ENCODE measurements at places on chromosomes 12 and 14. TPM values are rescaled to one million over a fixed set of nuclear protein-coding genes. Genes with fewer than 3 reads are reported as not detected.

DNA sequence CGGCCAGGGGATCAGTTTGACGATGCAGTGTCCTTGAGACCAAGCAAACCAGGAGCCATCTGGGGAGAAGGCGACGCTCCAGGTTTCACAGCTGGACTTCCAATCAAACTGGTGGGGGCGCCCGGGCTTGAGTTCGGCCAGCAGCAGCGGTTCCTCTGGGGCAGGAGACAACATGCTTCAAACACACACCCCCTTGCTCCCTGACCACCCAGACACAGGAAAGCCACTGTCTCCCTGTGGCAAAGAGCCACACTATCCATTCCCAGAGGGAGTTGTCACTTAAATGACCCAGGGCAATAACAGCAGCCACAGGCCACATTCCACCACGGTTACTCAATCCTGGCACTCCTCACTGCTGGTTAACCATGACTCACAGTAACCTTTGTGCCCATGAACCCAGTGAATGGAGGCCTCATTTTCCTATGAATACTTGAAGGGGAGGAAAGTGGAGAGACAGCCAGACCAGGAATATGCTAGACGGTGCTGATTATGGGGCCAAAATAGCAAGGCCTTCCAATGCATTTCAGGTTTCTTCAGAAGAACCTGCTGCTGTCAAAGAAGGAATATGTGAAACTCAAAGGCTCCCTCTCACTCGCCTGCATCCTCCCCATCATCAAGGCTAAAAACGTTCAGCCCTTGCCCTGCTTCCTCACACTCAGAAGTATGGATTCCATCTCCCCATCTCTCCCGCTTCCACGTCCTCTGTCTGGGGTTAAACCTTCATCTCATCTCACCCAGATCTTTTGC lies 8.5 kb downstream of the WSB2 start:
- no peaks in the 10 kb centered on the region for H3K27me3 ChIP-seq
- H3K36me3 ChIP-seq = peaks cover 30% of the 10 kb centered on the region
- no peak overlapping the region for H3K4me3 ChIP-seq
- H3K27ac ChIP-seq = peak overlapping the region; percentile 67
- H3K4me1 ChIP-seq = peaks cover 30% of the 10 kb centered on the region

DNA sequence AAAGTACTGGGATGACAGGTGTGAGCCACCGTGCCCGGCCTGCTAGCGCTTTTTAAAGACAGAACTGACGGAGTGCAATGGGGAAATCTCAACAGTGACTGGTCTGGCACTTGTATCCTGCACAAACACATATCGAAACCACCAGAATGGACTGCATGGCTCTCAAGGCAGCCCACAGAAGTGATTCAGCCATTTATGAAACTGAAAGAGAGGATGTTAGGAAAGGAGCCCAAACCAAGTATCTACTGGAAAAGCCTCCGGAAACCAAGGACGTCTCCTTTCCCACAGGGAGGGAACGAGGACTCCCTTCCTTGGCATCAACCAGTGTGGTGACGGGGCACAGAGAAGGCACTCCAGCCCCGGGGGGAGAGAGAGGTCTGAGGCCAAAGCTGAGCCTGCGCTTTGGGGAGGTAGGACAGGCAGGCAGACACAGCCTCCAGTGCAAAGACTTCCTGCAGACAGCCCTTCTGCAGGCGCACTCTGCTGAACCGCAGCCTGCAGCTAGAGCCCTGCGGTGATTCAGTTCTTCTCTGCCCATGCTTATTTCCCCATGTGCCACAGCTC lies 16.5 kb downstream of the SLC15A4 start:
- H3K27me3 ChIP-seq = no peaks in the 10 kb centered on the region
- H3K36me3 ChIP-seq = peaks cover 49% of the 10 kb centered on the region
- H3K27ac ChIP-seq = no peak overlapping the region
- H3K4me3 ChIP-seq = no peak overlapping the region
- no peak for DNase-seq

- no peak overlapping the region for H3K27ac ChIP-seq
- peak overlapping the region; percentile 59 for H3K4me3 ChIP-seq
- H3K4me1 ChIP-seq = peaks cover 9% of the 10 kb centered on the region
- peaks cover 80% of the 10 kb centered on the region for H3K27me3 ChIP-seq
- no peak for DNase-seq
- H3K36me3 ChIP-seq = peaks cover 2% of the 10 kb centered on the region
These were observed 165.1 kb downstream of the MON2 start for GRCh38 chr12:62631471-62632410.

- no peaks in the 10 kb centered on the region for H3K4me1 ChIP-seq
- no peak for DNase-seq
- H3K27ac ChIP-seq = no peak overlapping the region
- peaks cover 8% of the 10 kb centered on the region for H3K36me3 ChIP-seq
These were observed 88.0 kb downstream of the ANO6 start for GRCh38 chr12:45303945-45304344.

- peaks cover 11% of the 10 kb centered on the region for H3K27me3 ChIP-seq
- H3K36me3 ChIP-seq = no peaks in the 10 kb centered on the region
- H3K4me3 ChIP-seq = no peak overlapping the region
- H3K27ac ChIP-seq = no peak overlapping the region
- no peaks in the 10 kb centered on the region for H3K4me1 ChIP-seq
- DNase-seq = no peak
These were observed 5.4 kb downstream of the KCNH5 start for GRCh38 chr14:63039866-63040265.

GRCh38 chr14:45698462-45699134 lies 445.6 kb upstream of the MIS18BP1 start:
- no peaks in the 10 kb centered on the region for H3K27me3 ChIP-seq
- no peak for DNase-seq
- H3K4me1 ChIP-seq = no peaks in the 10 kb centered on the region
- H3K36me3 ChIP-seq = no peaks in the 10 kb centered on the region
- H3K4me3 ChIP-seq = no peak overlapping the region

The ZNF891 gene
- total RNA-seq = 2.0 TPM

DNA sequence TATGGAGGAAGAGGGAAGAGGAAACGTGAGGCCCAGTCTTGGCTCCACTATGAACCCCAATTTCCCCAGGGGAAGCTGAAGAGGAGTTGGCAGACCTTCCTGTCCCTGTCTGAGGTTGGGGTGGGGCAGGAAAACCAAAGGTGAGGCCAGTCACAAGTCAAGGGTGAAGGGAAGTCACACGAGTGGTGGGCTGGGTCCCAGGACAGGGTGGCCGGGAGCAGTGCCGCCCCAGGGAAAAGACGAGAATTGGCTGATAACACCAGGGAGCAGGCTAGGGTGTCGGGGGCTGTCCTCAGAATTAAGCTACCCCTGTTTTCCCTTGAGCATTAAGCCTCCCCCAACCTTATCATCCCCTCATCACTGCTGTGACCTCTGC lies 3.1 kb downstream of the VDR start:
- peak overlapping the region; percentile 26 for H3K27ac ChIP-seq
- H3K4me3 ChIP-seq = peak overlapping the region; percentile 29
- H3K36me3 ChIP-seq = peaks cover 25% of the 10 kb centered on the region
- H3K27me3 ChIP-seq = peaks cover 14% of the 10 kb centered on the region
- H3K4me1 ChIP-seq = peaks cover 70% of the 10 kb centered on the region

The PRKCH gene
- 304 TPM for total RNA-seq

GRCh38 chr14:76235628-76236027 lies 83.9 kb downstream of the GPATCH2L start:
- no peaks in the 10 kb centered on the region for H3K4me1 ChIP-seq
- no peaks in the 10 kb centered on the region for H3K27me3 ChIP-seq
- H3K4me3 ChIP-seq = no peak overlapping the region
- H3K36me3 ChIP-seq = no peaks in the 10 kb centered on the region

GRCh38 chr12:9773216-9773877 lies 12.6 kb upstream of the CD69 start:
- peak overlapping the region; percentile 48 for H3K4me3 ChIP-seq
- peaks cover 21% of the 10 kb centered on the region for H3K36me3 ChIP-seq
- peaks cover 73% of the 10 kb centered on the region for H3K4me1 ChIP-seq

DNA sequence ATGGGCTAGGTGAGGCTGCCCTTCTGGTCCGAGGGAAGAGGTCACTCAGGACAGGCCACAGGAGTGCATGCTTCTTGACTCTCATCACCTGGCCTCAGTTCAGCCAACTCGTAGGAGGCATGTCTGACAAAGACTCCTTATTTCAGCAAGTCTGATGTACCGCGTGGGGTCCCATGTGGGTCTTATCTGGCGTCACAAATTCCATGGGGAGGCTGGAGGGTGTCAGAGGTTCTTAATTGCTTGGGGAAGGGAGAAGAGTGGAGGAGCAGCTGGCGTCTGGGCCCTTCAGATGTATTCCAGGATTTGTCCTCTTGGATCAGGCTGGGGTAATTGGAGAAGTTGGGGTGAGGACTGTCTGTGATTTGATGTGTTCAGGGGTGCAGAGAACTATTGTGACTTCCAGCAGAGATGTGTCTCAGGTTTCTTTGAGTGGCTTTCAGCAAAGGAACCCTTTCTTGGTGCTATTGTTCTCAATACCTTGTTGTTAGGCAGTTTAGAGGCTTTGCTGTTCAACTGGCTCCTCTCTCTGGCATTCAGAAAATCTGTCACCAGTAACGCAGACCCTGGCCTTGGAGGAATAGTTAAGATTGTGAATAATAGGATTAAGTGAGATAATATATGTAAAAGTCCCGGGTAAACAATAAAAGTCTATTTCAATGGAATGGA lies 60.1 kb downstream of the SUSD6 start:
- H3K27ac ChIP-seq = peak overlapping the region; percentile 32
- H3K4me3 ChIP-seq = no peak overlapping the region
- no peak for DNase-seq

DNA sequence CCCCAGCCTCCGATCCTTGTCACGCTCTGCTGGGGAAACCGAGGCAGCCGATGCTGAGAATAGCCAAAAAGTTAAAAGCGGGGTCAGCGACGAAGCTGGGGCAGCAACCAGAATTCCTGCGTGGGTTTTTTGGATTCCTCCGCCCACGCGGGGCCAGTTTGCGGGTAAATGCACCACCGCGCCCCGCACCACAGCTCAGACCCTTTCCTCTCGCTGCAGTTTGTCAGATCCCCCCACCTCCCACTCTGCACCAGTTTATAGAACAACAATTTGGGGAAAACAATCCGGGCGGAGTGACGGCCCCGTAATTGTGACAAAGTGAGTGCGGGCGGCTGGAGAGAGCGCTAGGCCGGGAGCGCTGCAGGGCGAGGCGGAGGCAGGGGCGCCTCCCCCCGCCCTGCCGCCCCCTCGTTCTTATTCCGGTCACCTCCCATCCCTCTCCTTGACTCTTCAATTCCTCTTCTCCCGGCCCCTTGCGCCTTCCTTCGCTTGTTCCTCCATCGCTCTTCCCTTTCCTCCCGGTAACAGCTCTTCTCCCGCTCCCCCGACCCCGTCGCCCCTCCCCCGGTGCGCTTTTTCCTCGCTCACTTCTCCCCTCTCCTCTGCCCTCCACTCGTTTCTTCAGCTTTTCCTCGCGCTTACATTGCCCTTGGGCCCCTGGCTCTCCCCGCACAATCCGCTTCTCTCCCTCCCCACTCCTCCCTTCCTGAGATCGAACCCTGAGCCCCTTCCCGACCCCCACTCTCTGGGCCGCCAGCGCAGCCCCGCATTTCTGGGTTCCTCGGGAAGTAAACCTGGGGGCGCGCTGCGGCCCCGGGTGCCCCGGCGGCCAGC lies 646 bp upstream of the DNAJC22 start:
- peaks cover 31% of the 10 kb centered on the region for H3K4me1 ChIP-seq
- peaks cover 79% of the 10 kb centered on the region for H3K27me3 ChIP-seq
- H3K36me3 ChIP-seq = no peaks in the 10 kb centered on the region
- H3K4me3 ChIP-seq = peak overlapping the region; percentile 20
- DNase-seq = no peak

The CISTR gene
- not detected for total RNA-seq

- no peak for DNase-seq
- no peaks in the 10 kb centered on the region for H3K4me1 ChIP-seq
- H3K27ac ChIP-seq = no peak overlapping the region
- H3K4me3 ChIP-seq = no peak overlapping the region
- peaks cover 9% of the 10 kb centered on the region for H3K36me3 ChIP-seq
- H3K27me3 ChIP-seq = no peaks in the 10 kb centered on the region
These were observed 10.8 kb downstream of the PIGH start for GRCh38 chr14:67589204-67589770.

- H3K4me1 ChIP-seq = peaks cover 9% of the 10 kb centered on the region
- DNase-seq = no peak
- H3K4me3 ChIP-seq = no peak overlapping the region
- no peak overlapping the region for H3K27ac ChIP-seq
These were observed 13.7 kb upstream of the TCTN1 start for GRCh38 chr12:110600254-110600653.

The LRRK2 gene
- 0.23 TPM for total RNA-seq

DNA sequence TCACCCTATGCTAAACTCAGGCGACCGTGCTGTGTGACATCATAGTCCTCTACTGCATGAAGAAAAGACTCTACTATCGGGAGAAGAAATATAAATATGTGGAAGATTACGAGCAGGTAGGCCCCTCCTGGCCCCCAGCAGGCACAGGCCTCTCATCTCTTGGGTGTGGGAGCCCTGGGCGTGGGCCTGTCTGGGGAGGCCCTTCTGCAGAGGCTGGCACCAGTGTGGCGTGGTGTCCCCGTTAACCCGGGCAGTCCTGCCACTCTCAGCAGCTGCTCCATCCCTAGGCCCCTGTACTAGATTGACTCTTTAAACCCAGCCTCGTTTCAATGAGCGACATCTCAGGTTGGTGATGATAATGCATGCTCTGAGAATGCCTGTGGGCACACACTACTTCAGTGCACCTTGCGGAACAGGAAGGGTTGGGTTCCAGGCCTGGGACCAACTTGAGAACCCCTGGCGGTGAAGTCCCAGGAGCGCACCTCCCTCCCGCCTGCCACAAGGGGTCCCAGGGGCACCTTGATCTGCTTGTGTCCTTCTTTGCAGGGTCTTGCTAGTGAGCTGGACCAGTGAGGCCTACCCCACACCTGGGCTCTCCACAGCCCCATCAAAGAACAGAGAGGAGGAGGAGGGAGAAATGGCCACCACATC lies 23.2 kb downstream of the P2RX4 start:
- H3K4me1 ChIP-seq = peaks cover 20% of the 10 kb centered on the region
- H3K4me3 ChIP-seq = no peak overlapping the region
- H3K27me3 ChIP-seq = no peaks in the 10 kb centered on the region
- DNase-seq = no peak
- H3K36me3 ChIP-seq = peaks cover 46% of the 10 kb centered on the region
- H3K27ac ChIP-seq = peak overlapping the region; percentile 9

The PRDM4 gene
- total RNA-seq = 37.5 TPM

- H3K4me3 ChIP-seq = no peak overlapping the region
- H3K4me1 ChIP-seq = no peaks in the 10 kb centered on the region
These were observed 209.9 kb upstream of the IGF1 start for GRCh38 chr12:102690253-102690652.

DNA sequence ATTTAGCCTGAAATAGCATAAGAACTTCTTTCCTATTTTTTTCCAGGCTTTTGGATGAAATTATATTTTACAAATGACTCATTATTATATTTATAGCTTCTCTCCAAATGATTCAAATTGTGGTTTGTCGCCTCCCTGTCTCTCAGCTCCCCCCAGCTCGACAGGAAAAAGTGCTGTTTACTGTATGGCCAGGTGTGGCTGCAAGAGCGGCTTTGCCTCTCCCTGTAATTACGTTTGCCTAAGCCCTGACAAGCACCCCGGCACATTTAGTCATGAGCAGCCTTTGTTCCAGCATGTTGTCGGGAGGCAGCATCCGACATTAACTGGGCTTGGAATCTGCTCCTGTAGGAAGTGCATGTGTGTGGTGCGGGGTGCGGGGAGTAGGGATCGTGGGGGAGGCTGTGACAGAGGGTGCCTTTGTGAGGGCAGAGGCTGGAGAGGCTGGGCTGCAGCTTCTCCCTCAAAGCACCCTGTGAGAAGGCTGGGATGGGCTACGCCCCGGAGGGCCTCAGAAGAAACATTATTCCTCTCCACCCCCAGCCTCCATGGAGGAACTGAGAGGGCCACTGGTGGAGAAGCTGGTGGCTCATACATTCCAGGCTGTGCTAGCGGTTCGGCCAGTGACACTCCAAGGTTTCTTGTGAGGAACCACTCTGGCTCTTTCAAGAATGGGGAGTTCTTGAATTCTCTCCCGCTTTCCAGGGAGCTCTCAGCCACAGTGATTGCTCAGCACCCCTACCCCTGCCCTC lies 42.1 kb upstream of the CTDSP2 start:
- H3K27me3 ChIP-seq = peaks cover 21% of the 10 kb centered on the region
- H3K27ac ChIP-seq = no peak overlapping the region
- peak; percentile 53 for DNase-seq
- peaks cover 13% of the 10 kb centered on the region for H3K4me1 ChIP-seq
